ENCODE measurements at places on chromosomes 2 and 18. TPM values are rescaled to one million over a fixed set of nuclear protein-coding genes. Genes with fewer than 3 reads are reported as not detected.

GRCh38 chr2:186365406-186365805 is 120.7 kb upstream of the ZC3H15 start:
- no peak for DNase-seq

- DNase-seq, result no peak
Measured at GRCh38 chr18:78001811-78002210, 752.2 kb downstream of the GALR1 start.

GRCh38 chr18:53796040-53796729 is 428.3 kb downstream of the MBD2 start:
- peak; percentile 62 for DNase-seq

DNA sequence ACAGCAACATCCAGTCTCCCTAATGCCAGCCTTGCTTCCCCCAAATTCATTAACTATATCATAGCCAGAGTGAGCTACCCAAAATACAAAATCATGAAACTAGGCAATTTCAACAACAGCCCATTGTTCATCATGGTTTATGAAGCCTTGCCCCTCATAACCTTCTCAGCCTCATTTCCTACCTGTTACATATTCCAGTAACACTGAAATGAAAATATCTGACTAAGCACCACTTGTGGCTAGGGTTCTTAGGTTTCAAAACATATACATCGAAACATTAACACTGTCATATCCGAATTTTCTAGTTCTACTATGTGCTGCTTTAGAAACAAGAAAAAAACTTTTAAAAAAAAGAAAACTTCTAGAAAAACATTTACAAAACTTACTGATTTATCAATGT is 59.5 kb downstream of the ATAD2B start:
- no peak for DNase-seq

DNA sequence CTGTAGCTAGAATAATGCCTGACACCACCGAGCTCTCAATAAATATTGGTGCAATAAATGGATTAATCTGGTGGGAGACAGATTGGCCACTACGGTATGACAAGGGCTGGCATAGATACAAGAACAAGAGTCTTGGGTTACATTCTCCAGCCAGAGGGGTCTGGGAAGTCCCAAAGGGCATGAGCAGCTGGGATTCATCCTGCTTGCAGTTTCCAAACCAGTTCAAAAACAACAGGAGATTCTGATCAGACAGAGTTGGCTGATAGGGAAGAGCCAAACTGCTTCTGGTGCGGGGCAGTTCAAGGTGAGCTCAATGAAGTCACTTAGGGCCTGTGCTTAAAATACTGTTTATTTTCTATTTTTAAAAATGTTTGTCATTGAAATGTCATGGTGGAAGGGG is 266.9 kb downstream of the TNS1 start:
- DNase-seq, result no peak

GRCh38 chr18:56065086-56065485 is 477.1 kb upstream of the TCF4 start:
- DNase-seq, result no peak

GRCh38 chr2:102983786-102984185 is 222.0 kb downstream of the TMEM182 start:
- no peak for DNase-seq

DNA sequence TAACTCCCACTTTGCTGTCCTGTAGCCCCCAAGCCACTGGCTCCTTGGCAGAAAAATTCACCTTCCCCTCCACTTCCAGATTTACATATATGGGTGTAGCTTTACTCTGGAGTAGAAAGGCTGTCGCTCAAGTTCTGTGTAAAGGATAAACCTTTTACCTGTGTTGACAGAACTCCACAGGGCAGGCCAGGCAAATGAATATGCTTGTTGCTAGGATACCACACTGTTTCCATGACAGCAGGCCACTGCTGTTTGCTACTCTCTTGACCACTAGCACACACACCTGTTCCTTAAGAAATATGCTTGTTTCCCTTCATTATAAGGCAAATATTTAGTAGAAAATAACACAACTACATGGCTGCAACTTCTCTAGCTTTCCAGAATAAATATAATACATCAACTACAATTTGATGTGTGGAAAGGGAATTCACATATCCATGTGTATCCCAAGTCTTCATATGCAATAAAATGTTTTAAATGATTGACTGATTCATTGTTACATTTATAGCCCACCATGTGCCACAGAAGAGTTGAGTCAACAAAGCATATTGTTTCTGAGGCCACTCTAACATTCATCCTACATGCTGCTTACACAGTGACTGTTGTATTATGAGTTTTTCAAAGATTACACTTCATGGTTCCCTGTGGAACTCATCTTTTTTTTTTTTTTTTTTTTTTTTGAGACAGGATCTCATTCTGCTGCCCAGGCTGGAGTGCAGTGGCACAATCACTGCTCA is 56.2 kb upstream of the ROCK1 start:
- no peak for DNase-seq

DNA sequence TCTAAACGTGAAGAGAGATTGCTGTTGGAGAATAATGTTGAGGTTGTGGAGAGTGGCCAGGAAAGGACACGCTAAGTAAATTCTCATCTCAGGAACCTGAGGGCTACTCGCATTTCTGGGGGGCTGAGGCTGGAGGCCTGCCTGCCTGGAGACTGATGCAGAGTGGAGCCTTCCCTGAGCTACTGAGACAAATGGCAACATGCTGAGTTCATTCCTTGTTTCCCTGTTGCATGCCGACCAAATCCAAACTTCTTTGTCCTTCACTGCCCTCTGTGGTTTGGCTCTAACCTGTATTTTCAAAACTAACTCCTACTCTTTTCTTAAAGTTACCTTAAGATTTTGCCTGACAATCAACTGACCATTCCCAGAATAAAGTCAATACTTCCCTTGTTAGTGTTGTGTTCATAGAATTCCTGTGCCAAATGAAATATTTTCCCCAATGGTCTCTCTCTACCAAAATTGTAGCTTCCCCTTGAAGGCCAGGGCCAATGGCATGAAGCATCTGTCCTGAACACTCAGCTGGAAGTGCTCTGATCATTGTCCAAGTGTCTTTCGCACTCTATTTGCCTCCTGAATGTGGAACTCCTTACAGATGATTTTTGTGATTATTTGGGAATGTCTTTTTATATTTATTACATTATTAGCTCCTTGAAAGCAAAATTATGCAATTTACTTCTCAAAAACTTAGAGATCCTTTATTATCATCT is 1085.6 kb downstream of the SOCS6 start:
- no peak for DNase-seq

- DNase-seq, result no peak
Measured at GRCh38 chr2:46985512-46985911, 69.9 kb upstream of the MCFD2 start.

Gene LYPD6B
- 1.6 TPM for total RNA-seq

Gene HOXD3
- 1.5 TPM for total RNA-seq

Gene CPLX4
- total RNA-seq, result not detected

Gene C1D
- total RNA-seq, result 50.1 TPM

Gene COLEC12
- total RNA-seq, result 28.2 TPM

Gene CCL20
- total RNA-seq, result 1.5 TPM

Gene DYNC2LI1
- total RNA-seq, result 22.5 TPM

Data from MG63 (cell line).